Effector memory CD8-positive, alpha-beta T cell (primary cell): ENCODE measurements at places on chromosomes 13 and 19.

GRCh38 chr13:90633849-90634248 lies 713.6 kb upstream of the MIR17HG start:
- no peak overlapping the region for H3K4me3 ChIP-seq
- DNase-seq, result no peak
- no peaks in the 10 kb centered on the region for H3K27me3 ChIP-seq

DNA sequence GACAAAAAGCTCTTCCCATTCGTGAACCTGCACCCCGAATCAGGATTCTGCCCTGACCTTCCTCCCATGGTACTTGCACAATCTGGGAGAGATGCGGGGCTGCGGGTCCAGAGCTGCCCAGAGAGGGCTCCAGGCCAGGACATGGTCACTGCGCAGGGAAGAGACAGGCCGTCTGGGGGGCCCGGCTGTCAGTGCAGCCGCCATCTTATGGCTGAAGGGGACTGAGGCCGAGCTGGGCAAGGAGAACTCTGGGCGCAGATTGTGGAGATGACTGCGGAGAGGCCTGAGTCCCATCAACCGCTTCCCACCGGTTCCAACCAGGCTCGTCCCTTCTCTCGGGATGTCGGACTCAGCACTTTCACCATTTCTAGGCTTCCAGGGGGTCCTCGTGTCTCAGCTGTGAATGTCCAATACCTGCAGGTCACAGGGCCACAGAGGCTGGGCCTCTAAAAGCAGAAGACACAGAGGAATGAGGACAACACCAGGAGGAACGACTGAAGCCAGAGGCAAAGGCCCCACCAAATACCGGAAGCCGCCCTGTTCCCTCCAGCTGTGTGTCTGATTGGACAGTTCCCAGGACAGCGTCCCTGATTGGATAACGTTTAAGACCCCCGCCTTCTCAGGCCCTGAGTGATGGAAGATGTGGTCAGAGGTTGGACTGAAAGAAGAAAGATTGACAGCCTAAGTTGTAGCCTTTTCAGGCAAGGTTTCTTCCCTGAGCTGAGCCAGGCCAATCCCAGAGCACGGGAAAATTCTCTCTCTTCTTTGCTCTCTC lies 117.1 kb upstream of the ZNF91 start:
- no peak overlapping the region for H3K27ac ChIP-seq
- no peaks in the 10 kb centered on the region for H3K36me3 ChIP-seq
- no peaks in the 10 kb centered on the region for H3K27me3 ChIP-seq
- no peaks in the 10 kb centered on the region for H3K4me1 ChIP-seq
- H3K4me3 ChIP-seq, result no peak overlapping the region
- no peak for DNase-seq

DNA sequence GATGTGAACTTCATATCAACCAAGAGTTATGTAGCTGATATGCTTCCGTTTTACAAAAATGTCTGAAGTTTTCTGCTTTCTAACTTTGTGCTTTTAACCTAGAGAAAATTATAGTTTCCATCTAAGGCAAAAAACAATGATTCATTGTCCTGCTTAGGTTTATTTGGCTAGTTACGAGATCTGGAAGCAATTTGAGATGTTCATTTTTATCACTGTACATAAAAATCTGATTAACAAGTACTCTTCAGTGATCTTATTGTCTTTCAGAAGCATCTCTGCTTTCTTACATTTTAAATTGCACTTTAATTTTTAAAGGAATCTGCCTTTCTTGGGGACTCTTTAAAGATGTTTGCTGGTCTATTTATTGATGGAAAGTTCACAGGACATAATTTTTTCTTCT lies 188.1 kb downstream of the RFC3 start:
- H3K36me3 ChIP-seq, result no peaks in the 10 kb centered on the region
- H3K4me1 ChIP-seq, result no peaks in the 10 kb centered on the region
- no peaks in the 10 kb centered on the region for H3K27me3 ChIP-seq

DNA sequence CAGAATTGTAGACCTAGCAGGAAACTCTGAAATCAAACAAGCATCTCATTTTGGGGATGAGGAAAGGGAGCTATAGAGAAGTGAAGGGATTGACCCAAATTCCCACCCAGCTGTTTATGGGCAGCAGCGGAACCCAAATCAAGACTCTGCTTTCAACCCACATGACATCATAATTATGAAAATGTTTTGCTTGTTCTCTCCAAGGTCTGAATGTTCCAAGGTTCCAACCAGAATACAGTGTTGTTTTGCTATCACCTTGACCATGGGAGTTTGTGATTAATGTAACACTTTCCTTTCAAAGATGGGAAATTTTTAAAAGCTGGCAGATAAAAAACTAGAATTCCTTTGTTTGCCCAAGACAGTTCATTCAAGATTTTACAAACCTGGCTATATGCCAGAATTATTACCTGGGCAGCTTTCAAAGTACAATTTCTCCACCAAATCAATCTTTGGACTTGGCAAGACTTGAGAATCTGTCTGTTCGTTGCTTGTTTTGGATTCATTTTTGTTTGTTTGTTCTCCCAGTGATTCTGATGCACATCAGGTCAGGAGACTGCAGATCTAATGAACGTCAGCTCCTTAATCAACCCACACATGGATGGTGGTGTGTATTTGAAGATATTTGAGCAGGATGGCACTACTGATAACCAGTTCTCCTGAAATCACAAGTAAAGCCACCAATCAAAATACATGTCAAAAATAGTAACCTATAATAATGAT lies 322.7 kb downstream of the FOXO1 start:
- H3K4me3 ChIP-seq, result no peak overlapping the region
- H3K36me3 ChIP-seq, result no peaks in the 10 kb centered on the region
- H3K27ac ChIP-seq, result no peak overlapping the region
- H3K27me3 ChIP-seq, result no peaks in the 10 kb centered on the region

DNA sequence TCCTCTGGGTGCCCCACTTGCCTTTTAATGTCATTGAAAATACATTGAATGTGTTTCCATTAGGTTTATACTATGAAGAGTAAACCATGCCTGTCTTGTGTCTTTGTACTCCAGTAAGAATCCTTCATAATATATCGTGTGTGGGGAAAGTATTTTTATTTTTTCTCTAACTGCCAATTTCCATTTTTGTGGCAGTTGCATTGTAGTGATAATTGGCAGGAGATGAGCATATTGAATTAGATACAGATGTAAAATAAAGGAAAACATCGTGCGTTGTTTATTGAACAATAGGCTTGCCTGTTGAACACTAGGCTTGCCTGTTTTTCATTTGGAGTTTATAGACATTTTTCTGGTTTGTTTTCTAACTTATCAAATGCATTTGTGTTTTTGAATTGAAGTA lies 218.8 kb downstream of the NBEA start:
- peaks cover 3% of the 10 kb centered on the region for H3K4me1 ChIP-seq
- H3K27me3 ChIP-seq, result no peaks in the 10 kb centered on the region
- no peaks in the 10 kb centered on the region for H3K36me3 ChIP-seq
- no peak for DNase-seq

DNA sequence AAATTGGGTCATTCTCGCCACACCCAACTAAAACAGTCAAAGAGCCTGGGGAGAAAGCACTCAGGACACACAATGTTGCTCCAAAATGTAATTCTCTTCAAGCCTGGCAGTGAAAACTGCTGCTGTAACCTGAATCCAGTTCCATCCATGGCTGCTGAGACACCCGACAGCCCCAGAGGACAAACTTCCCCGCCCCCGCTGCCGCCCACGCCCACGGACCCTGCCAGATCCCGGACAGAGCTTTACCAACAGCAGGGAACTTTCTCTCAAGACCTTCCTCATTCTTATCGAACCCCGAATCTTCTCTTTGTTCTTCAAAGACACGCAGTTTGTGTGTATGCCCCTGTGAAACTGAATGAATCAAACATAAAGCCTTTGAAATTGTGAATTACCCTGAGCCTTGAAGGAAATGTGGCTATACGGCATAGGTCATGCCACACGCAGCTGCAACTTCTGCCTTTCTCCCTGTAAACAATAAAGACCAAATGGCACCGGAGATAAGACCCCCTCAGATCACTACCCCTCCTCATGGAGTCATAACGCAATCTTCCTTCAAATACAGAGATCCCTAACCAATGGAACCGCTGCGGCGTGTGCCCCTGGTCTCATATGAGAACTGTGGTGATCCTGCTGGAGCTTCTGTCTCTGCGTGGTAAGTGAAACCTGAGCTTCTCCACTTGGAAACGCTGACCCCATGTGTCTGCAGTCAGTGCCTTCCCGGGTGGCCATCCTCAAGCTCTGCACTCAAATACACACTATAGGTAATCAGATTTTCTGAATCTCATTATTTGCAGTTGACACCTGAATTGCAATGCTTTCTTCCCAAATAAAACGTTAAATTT lies 4.8 kb upstream of the LAMP1 start:
- no peak for DNase-seq
- peak overlapping the region; percentile 39 for H3K27ac ChIP-seq

GRCh38 chr13:101714195-101714594 lies 261.7 kb downstream of the ITGBL1 start:
- H3K36me3 ChIP-seq, result peaks cover 3% of the 10 kb centered on the region
- no peaks in the 10 kb centered on the region for H3K4me1 ChIP-seq
- H3K27me3 ChIP-seq, result peaks cover 15% of the 10 kb centered on the region
- DNase-seq, result no peak
- H3K27ac ChIP-seq, result no peak overlapping the region
- H3K4me3 ChIP-seq, result no peak overlapping the region

DNA sequence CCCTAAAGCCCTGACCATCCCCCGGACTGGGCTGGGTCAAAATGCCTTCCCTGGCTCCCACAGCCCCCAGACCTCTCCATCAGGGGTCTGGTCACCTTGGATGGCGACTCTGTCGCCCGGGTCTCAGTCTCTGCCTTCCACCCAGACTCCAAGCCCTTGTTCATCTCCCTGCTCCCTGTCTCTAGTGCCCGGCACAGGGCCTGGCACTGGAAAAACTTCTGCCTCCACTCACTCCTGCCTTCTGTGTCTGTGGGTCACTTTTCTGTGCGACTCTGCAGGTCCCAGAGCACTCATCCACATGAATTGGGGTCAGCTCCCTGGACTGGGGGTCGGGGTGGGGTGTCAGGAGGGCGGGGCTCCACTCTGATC lies 1.1 kb downstream of the ZNF787 start:
- H3K4me1 ChIP-seq, result peaks cover 40% of the 10 kb centered on the region
- H3K27ac ChIP-seq, result peak overlapping the region; percentile 87
- DNase-seq, result no peak
- no peaks in the 10 kb centered on the region for H3K27me3 ChIP-seq
- peak overlapping the region; percentile 95 for H3K4me3 ChIP-seq

GRCh38 chr19:3551792-3552095 lies 5.6 kb downstream of the MFSD12 start:
- H3K4me1 ChIP-seq, result peaks cover 33% of the 10 kb centered on the region
- H3K36me3 ChIP-seq, result peaks cover 19% of the 10 kb centered on the region
- no peak for DNase-seq
- H3K4me3 ChIP-seq, result no peak overlapping the region
- no peaks in the 10 kb centered on the region for H3K27me3 ChIP-seq
- peak overlapping the region; percentile 49 for H3K27ac ChIP-seq

- H3K4me3 ChIP-seq, result no peak overlapping the region
- DNase-seq, result no peak
- peaks cover 5% of the 10 kb centered on the region for H3K36me3 ChIP-seq
- H3K27ac ChIP-seq, result no peak overlapping the region
- no peaks in the 10 kb centered on the region for H3K27me3 ChIP-seq
Measured at GRCh38 chr19:3695124-3695733, 5.0 kb downstream of the PIP5K1C start.

DNA sequence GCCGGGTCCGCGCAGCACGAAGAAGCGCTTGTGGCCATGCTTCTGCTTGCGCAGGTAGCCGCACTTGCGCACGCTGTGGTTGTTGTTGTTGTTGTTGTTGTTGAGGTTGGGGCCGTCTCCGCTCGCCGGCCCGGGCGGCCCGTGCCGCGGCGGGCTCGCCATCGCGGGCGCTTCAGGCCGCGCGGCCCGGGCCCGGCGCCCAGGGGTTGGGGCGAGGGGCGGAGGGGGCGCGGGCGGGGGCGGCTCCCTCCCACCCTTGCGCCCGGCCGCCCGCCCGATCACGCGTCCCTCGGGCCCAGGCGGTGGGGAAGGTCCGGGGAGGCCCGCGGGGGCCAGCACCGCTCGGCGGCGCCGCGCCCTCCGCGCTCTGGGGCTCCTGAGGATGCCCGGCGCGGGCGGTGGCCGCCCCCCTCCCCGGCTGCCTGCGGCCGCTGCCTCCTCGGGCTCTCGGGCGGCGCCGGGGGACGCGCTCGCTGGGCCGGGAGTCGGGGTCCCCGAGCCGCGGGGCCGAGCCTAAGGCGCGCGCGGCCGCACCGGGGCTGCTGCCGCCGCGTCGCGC lies 412 bp downstream of the IRS2 start:
- peaks cover 8% of the 10 kb centered on the region for H3K27me3 ChIP-seq
- no peak overlapping the region for H3K27ac ChIP-seq
- DNase-seq, result peak; percentile 39
- H3K36me3 ChIP-seq, result peaks cover 35% of the 10 kb centered on the region

- peak; percentile 65 for DNase-seq
- H3K4me1 ChIP-seq, result peaks cover 45% of the 10 kb centered on the region
- H3K27me3 ChIP-seq, result no peaks in the 10 kb centered on the region
Measured at GRCh38 chr19:13172346-13173138, 22.3 kb downstream of the IER2 start.

DNA sequence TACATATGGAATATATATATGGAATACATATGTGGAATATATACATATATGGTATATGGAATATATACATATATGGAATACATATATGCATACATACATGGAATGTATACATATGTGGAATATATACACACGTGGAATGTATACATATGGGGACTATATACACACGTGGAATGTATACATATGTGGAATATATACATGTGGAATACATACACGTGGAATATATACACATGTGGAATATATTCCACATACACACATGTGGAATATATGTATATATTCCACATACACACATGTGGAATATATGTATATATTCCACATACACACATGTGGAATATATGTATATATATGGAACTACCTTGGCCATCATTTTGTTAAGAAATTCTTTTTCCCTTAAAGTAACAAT lies 31.1 kb downstream of the ZNF571 start:
- peaks cover 9% of the 10 kb centered on the region for H3K36me3 ChIP-seq
- no peak for DNase-seq
- no peak overlapping the region for H3K27ac ChIP-seq

DNA sequence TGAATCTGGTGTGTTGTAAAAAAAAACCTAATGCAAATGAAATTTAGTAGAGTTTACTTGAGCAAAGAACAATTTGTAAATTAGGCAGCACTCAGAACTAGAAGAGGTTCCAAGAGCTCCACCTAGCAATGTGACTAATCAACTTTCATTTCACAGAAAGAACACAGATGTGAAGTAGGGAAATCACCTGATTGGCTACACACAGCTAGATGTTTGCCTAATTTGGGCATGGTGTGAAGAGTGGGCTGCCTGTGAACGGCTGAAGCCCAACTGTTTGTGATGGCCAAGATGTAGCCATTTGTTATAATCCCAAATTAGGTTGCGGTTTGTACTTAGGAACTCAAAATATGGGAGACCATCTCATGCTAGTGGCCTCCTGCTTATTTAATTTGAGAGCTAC lies 724.4 kb upstream of the SLITRK5 start:
- no peak overlapping the region for H3K27ac ChIP-seq
- DNase-seq, result no peak
- peaks cover 2% of the 10 kb centered on the region for H3K4me1 ChIP-seq
- H3K36me3 ChIP-seq, result no peaks in the 10 kb centered on the region
- H3K27me3 ChIP-seq, result no peaks in the 10 kb centered on the region

- no peak overlapping the region for H3K27ac ChIP-seq
- no peak for DNase-seq
- H3K4me1 ChIP-seq, result no peaks in the 10 kb centered on the region
- no peaks in the 10 kb centered on the region for H3K27me3 ChIP-seq
- peaks cover 7% of the 10 kb centered on the region for H3K36me3 ChIP-seq
Measured at GRCh38 chr13:111909971-111910671, 156.8 kb upstream of the SOX1 start.

GRCh38 chr19:647566-648284 lies 8.0 kb downstream of the FGF22 start:
- H3K4me1 ChIP-seq, result no peaks in the 10 kb centered on the region
- H3K4me3 ChIP-seq, result no peak overlapping the region
- no peak for DNase-seq
- peaks cover 49% of the 10 kb centered on the region for H3K36me3 ChIP-seq
- H3K27ac ChIP-seq, result no peak overlapping the region
